ENCODE measurements at places on chromosomes 7 and 10.

GRCh38 chr10:76555067-76555670 is 1082.4 kb downstream of the KCNMA1 start:
- DNase-seq = no peak

DNA sequence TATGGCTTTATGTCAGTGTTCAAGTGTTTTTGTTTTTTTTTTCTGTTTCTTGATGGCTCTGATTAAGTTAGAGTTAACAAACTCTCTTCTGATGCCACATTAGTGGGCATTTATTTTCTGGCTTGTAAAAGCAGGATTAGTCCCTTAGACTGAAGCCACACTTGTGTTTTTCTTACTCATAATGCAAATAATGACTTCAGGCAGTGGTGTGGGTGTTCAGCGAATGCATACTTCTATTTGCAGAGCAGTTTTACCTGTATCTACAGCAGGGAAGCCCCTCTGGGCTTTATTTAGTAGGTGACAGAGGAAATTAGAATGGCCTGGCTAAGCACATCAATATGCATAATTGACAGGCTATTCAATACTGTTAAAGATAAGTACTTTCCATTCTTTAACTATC is 79.9 kb downstream of the CNNM2 start:
- DNase-seq = no peak

DNA sequence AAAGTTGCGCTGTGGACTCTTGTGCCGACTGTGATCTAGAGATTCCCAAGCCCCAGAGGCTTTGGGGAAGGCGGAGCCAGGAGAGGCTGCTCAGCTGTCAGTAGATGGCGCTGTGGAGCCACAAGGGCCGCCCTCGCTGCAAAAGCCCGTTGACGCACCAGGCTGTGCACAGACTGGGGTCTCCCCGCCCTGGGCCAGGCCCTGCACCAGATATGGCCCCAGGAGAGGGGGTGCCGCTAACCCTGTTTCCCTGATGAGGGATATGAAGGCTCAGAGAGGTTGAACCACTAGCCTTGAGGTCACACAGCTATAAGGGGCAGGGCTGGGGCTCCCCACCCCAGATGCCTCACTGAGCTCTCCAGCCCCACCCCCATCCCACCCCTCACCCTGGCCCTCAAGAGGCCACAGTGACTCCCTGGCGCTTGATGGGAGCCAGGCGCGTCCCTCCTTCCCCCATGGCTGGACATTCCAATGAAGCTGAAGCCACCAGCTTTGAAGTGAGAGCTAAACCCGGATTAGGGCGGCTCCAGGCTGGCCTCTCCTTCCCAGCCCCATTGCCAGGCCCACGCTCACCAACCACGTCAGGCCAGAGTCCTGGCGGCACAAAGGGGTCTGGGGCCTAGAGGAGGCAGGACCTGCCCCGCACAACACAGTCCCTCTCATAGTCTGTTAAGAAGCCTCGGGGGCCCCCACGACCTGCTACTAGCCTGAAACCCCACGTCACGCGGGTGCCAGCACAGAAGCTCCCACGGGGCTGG is 26.4 kb downstream of the MYL10 start:
- DNase-seq = peak; percentile 68

DNA sequence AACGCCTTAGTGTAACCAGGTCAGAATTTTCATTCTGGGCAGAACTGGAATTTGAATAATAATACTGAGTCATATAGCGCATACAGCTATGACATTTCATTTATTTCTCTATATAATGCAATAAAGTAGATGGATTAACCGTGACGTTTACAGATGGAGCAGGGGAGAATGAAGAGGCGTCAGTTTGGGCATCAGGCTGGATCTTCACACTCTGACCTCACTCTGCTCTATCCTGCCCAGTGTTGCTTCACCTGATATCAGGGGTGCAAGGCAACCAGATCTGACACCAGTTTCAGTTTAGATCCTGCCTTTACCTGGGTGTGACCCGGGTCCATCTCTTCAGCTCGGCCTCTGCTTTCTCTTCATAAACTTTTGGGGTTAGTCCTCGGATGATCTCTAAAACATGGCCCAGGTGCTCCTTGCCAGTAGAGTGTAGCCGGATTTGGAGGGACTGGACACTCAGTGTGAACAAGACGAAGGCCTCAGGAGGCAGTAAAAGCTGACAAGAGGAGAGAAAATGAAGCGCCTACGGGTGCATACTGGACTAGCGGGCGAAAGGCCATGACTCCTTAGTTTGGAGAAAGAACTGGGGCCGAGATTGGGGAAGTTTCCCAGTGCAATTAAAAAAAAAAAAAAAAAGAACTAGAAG is 1.4 kb upstream of the ZYX start:
- DNase-seq = no peak
